GM12864 (cell line): ENCODE measurements at places on chromosomes 6 and 20.

DNA sequence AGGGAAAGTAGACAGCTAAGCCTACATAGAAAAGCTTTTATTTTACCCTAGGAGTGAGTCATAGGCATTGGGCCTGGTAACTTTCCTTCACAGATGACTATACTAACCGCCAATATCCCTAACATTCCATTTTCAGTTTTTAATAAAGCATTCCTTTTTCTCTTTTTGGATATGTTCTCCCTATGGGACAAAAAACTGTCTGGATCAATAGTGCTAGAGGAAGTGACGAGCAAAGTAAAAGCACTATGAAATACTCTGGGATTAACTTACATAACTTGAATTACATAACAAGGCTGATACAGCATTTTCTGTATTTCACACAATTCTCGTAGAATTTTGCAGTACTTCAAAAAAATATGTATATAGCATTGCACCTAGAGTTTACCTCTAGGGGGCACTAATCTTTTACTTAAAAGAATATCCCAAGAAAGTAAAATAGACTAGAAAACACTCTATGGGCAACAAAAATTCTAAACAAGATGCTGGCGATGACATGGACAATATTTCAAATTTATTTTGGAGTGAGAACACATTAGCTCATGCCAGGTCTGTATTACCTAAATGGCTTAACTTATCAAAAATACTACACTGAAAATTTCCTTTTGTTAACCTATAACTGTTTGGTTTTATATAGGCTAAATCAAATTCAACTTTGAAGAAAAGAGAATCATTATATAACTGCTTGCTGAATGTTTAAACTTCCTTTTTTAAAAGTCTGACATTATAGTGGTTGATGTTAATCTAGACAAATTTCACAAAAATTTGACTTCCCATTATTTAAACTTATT lies 66.3 kb upstream of the DST start:
- DNase-seq, result peak; percentile 43

GRCh38 chr20:58875541-58876134 lies 23.1 kb downstream of the GNAS start:
- DNase-seq, result no peak

GRCh38 chr20:64142590-64142989 lies 21.7 kb upstream of the MYT1 start:
- no peak for DNase-seq

- DNase-seq, result no peak
These were observed 109.6 kb downstream of the SLC22A3 start for GRCh38 chr6:160457823-160458222.

DNA sequence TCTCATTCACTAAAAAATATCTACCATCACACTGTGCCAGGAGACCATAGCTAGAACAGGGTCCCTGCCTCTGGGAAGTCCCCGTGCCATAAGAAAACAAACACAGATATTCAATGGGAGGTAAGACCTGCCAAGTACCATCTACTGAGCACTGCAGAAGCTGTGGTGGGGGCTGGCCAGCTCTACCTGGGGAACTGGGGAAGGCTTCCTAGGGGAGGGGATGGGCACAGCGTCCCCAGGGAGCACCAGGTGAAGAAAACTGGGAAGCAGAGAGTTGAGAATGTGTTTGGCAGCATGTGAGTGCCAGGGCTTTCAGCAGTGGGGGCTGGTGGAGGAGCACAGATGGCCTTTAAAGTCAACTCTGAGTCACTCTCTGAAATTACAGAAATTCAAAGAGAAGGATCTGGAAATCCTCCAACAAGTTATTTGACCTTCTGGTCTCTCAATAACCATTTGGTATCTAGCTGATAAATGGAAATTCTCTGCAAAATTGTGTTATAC lies 85.2 kb downstream of the SHLD1 start:
- DNase-seq, result no peak

DNA sequence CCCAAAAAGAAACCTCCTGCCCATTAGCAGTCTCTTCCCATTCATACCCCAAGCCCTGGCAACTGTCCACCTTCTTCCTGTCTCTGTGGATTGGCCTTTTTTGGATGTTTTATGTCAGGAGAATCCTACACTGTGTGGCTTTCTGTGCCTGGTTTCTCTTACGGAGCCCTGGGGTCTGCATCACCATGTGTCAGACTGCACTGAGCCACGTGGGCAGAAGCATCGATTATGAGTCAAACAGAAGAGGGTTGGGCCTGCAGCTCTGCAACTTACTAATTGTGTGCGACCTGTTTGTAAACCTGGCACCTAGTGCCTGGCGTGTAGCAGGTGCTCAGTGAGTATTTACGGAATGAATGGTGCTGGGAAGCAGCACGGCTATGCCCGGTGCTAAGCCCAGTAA lies 62.6 kb downstream of the IGF2R start:
- DNase-seq, result peak; percentile 12

- DNase-seq, result no peak
These were observed 220.3 kb upstream of the LAMP5 start for GRCh38 chr20:9294041-9294440.
